Gastroesophageal sphincter (tissue), 4 donors: ENCODE measurements at places on chromosomes 7 and 10. TPM values are rescaled to one million over a fixed set of nuclear protein-coding genes. Genes with fewer than 3 reads are reported as not detected.

ACTR3C gene
- total RNA-seq, result 7.9 TPM

C10orf105 gene
- total RNA-seq, result not detected

INPP5A gene
- total RNA-seq, result 288 TPM

PANK1 gene
- total RNA-seq, result 3.6 TPM

ACTL6B gene
- not detected for total RNA-seq

C1QL3 gene
- not detected for total RNA-seq

- peak overlapping the region; percentile 79 for H3K27ac ChIP-seq
- H3K4me3 ChIP-seq, result no peak overlapping the region
- no peaks in the 10 kb centered on the region for H3K27me3 ChIP-seq
- peaks cover 10% of the 10 kb centered on the region for H3K4me1 ChIP-seq
- ATAC-seq, result no peak
These were observed 50.6 kb downstream of the CHST15 start for GRCh38 chr10:124042656-124043309.

GRCh38 chr7:94449151-94449725 is 54.5 kb downstream of the COL1A2 start:
- no peak for ATAC-seq
- H3K36me3 ChIP-seq, result no peaks in the 10 kb centered on the region
- no peak overlapping the region for H3K4me3 ChIP-seq
- H3K27me3 ChIP-seq, result no peaks in the 10 kb centered on the region
- no peak overlapping the region for H3K27ac ChIP-seq

DNA sequence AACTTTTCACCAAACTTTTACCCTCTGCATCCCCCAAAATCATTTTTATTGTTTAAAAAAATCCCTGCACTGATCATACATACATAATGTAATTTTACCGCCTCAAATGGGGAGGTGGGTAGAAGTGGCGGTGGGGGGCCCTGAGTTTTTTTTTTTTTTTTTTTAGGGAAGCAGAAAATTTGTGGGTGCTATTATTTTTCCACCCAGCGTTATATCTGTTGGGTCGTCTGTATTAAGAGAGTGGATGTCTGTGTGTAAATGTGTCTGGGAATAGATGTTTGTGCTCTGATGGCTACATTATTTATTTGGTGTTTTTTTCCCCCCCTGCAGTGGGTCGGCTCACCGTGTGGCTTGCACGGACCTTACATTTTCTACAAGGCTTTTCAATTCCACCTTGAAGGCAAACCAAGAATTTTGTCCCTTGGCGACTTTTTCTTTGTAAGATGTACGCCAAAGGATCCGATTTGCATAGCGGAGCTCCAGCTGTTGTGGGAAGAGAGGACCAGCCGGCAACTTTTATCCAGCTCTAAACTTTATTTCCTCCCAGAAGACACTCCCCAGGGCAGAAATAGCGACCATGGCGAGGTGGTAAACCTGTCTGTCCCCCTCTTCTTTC is 438 bp downstream of the ARID5B start:
- H3K27ac ChIP-seq, result peak overlapping the region; percentile 95
- peak overlapping the region; percentile 72 for H3K4me3 ChIP-seq
- no peaks in the 10 kb centered on the region for H3K36me3 ChIP-seq
- H3K27me3 ChIP-seq, result no peaks in the 10 kb centered on the region
- peaks cover 61% of the 10 kb centered on the region for H3K4me1 ChIP-seq
- ATAC-seq, result peak; percentile 2

GRCh38 chr10:75099952-75100763 is 11.3 kb upstream of the SAMD8 start:
- H3K4me3 ChIP-seq, result no peak overlapping the region
- H3K27ac ChIP-seq, result no peak overlapping the region
- ATAC-seq, result peak; percentile 80

DNA sequence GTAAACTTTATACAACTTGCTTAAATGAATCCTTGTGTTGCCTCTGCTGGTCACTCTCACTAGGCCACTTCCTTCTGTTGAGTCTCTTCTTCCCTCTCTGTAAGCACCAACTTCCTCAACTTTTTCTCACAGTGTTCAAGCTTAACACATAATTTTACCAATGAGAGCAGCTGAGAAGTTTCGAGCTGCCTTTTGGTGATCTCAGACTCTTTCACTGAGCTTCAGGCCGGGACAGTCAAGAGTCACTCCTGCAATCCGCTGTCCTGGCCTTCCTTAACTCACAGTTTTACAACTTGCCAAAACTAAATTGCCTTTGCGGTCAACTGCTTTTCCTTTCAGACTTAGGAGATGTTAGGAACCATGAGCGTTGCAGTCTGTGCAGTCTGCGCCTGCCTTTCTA is 47.4 kb downstream of the PRPF18 start:
- H3K4me3 ChIP-seq, result no peak overlapping the region
- peaks cover 8% of the 10 kb centered on the region for H3K4me1 ChIP-seq
